Stimulated activated CD4-positive, alpha-beta T cell treated with anti-CD3 and anti-CD28 coated beads, Interleukin-15, amount 100 ng/mL, for 48 hours (primary cell): ENCODE measurements at places on chromosomes 4 and X.

DNA sequence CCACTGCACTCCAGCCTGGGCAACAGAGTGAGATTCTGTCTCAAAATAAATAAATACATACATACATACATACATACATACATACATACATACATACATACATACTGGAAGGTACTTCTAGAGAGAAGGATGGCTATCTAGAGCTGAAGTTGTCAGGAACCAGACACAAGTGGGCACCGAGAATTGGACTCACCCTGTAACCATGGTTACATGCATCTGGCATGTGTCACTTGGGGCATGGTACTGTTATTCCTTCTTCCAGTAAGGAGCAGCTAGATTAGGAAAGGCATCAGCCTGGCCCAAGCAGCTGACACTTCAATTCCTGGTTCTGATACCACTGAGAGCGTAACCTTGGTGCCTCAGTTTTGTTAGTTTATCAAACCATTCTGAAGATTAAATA, 127.1 kb downstream of the SH3KBP1 start:
- DNase-seq = no peak

GRCh38 chr4:36990128-36990872, 254.2 kb upstream of the NWD2 start:
- DNase-seq = no peak

GRCh38 chr4:8473198-8473919, 32.8 kb downstream of the TRMT44 start:
- DNase-seq = no peak

DNA sequence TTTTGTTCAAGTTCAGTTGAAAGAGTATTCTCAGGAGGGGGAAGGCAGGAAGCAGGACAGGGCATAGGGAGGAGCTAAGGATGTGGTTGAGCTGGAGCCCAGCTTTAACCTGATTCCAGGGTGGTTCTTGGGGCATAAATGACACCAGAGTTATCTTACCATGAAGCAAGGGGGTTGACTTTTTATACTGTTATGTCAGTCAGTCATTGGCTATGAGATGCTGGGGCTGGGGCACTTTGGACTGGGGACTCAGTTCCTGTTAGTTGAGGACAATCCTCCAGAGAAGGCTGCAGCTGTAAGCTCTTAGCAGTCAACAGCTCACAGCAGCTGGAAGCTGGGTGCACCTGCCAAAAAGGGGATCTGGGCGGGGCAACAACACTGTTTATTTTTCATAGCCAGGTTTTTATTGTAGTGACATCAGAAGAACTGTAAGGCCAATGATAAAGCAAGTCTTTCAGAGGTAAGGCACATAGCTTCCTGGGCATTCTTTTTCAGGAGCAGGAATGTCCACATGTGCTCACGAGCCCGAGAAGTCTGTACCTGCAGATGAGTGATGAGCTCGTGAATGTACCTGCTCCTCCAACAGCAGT, 78.5 kb downstream of the MID1IP1 start:
- DNase-seq = no peak

- DNase-seq = no peak
These were observed 21.4 kb downstream of the CT47C1 start for GRCh38 chrX:119093991-119094735.

DNA sequence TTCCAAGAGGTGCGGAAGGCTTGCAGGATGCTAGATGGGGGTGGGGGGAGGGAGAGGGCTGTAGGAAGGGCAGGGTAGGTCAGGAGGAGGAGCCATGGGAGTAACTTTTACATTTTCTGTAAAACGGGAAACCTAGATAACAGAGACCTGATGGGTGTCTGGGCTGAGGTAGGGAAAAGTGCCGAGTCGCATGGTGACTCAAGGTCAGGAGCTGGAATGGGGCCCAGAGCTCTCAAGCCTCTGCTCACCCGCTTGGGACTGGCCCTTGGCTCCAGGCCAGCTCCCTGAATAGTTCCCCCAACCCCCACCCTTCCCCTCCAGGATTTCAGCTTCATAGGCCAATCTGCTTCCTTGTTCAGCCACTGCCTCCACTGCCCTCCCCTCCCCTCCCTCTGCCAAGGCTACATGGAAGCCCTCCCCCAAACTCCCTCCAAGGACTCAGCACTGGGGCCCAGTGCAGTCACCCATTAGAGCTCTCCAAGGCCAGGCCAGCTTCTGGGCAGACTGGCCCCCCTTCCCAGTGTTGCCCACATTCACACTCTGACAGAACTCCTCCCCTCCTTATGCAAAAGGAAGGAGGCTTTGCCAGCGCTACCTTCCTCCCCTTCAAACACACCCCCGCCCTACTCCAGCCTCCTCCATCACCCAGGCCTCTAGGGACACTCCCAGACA, 43.6 kb downstream of the TSC22D3 start:
- DNase-seq = no peak

DNA sequence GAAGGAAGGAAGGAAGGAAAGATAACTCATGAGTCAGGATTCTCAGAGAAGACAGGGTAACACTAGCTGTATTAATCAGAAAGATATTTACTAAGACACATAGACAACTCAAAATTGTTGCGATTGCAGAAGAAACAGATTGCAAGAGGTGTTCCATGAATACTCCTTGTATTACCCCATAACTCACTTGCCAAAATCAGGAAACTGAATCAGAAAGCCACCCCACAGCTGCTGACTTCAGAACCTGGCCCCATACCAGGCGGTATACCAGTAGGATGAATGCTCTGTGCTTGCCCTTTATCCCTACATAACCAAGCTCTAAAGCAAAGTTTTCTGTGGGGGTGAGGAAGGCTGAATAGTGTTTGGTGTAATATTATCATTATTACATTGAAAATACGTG, 468.5 kb downstream of the IQCM start:
- no peak for DNase-seq

DNA sequence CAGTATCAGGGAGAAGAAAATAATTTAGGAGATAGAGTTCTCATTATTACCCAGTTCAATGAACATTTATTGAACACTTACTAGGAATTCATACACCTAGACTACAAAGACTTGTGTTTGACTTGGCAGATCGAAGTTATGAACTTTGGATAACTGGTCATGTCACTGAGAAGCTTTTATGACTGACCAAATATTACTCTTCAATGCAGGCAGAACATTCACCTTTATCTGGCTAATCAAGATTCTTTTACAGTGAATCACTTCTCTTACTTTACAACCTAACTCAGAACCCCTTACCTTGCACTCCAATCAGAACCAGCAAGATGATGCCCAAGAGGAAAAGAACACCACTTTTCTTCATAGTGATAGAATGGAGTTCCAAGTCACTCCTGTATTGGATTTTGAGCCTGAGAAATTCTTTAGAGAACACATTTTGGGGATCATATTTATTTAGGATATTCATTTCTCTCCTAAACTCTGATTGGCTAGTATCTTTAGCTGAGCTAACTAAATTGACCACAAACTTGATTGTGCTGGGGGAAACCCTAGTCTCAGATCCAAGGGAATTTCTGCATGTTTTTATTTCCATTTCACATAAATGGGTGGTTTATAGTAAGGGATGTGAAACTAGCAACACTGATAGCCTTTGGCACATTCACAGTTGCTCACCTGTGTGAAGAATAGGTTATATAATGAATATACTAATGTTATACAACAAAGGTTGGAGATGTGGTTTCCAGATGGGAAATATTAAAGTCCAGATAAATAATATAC, at the start of gene CXCL9:
CXCL9 (minus strand) TSS at position 421 of the 774 bp plus-strand sequence; CDS start at position 361, 60 bp downstream.
- no peak for DNase-seq

GRCh38 chrX:131308980-131309379, 19.9 kb upstream of the IGSF1 start:
- DNase-seq = no peak

DNA sequence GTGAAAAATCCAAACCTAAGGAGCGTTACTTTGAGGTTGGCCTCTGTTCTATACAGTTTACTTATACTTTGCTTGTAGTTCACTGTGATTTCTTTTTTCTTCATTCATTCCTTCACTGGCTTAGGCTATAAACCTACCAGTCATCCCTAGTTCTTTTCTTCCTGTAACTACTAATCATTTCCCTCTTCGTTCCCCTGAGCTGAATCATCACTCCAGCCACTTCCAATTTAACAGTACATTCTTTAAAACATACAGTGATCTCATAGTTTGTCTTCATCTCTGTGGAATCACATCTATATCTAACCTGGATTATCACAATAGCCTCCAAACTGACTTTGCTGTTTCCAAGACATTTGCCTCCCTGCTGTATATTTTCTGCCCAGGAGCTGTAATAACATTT, 25.2 kb upstream of the NPFFR2 start:
- DNase-seq = no peak

- no peak for DNase-seq
These were observed 52.9 kb upstream of the VEGFC start for GRCh38 chr4:176845636-176846035.

DNA sequence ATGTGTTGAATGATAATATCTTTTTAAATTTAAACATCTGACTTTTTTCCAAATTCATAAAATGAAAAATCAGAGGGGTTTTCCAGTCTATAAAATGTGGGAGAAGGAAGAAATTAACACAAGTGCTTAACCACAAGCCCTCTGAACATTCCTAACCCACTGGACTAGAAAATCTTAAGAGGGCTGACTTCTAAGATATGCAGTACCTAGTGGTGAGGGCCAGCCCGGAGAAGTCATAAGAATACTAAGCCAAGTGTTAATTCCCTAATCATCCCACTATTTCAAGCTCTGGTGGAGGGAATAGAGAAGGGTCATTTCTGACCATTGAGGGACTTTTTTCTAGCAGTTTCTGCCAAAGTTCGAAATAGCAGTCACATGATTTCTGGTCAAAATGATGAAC, 86.9 kb upstream of the NEIL3 start:
- DNase-seq = no peak

DNA sequence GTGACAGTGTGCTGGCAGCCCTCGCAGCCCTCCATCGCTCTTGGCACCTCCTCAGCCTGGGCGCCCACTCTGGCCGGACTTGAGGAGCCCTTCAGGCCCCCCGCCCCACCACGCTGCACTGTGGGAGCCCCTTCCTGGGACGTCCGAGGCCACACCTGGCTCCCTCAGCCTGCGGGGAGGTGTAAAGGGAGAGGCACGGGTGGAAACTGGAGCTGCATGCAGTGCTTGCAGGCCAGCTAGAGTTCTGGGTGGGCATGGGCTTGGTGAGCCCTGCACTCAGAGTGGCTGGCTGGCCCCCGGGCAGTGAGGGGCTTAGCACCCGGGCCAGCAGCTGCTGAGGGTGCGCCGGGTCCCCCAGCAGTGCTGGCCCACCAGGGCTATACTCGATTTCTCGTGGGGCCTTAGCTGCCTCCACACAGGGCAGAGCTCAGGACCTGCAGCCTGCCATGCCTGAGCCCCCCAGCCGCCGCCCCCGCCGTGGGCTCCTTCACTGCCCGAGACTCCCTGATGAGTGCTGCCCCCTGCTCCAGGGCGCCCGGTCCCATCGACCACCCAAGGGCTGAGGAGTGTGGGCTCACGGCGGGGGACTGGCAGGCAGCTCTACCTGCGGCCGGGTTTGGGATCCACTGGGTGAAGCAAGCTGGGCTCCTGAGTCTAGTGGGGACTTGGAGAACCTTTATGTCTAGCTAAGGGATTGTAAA, 1672.7 kb upstream of the PCDH7 start:
- no peak for DNase-seq

DNA sequence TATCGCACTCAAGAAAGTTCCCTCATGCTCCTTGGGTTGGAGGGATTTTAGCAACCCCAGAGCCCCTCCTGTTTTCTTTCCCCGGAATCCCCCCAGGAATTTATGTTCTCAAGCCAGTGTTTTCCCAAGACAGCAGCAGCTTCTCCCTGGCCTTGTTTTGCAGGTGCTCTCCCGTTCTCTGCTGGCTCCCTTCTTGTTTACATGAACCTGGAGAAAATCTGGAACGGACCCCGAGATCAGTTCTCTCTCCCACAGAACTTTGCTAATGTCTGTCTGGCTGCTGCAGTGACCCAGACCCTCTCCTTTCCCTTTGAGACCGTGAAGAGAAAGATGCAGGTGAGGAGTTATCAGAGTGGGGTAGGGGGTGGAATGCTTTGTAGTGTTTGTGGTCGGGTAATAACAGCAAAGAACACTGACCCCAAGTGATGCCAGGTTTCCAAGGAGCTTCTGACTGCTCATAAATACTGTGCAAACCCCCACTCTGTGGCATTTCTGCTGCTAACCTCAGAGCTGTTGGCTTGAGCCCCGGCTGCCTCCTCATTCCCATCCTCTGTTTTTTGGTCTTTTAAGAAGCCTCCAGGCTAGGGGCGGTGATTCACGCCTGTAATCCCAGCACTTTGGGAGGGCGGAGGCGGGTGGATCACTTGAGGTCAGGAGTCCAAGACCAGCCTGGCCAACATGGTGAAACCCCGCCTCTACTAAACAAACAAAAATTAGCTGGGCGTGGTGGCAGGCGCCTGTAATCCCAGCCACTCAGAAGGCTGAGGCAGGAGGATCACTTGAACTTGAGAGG, 11.1 kb downstream of the SLC25A43 start:
- no peak for DNase-seq

DNA sequence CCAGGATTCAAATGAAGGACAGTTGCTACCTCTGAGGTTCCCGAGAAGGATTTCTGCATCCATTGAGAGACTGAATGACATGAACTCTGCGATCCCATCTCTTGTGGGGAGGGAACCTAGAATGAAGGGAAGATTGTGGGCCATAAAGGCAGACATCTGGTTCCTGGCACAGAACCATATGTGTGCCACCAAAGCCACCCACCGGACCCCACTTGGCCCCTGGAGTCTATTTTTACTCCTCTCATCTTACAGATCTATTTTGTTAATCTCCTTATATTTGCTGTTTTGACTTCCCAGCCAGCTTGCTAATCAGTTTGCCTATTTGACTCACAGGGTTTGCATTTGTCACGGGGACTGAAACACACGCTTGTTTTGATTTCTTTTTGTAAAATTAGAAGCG, 7.3 kb downstream of the SOD3 start:
- no peak for DNase-seq

DNA sequence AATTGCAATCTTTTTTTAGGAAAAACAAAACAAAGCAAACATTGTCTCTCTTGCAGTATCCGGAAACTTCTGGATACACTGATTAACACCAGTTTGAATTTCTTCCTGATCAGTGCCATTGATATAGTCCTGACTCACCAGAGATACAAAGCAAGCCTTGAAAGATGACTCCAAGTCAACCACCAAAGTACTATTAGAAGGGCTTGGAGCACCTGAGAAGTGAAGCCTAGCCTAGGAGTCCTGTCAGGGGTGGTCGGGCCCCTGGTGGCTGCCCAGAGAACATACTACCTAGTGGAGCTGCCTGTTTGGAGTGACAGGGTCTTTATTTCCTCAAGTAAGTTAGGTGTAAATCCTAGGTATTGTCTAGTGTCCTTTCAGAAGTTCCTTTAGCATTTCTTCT, 593.2 kb downstream of the ZNF674 start:
- no peak for DNase-seq

DNA sequence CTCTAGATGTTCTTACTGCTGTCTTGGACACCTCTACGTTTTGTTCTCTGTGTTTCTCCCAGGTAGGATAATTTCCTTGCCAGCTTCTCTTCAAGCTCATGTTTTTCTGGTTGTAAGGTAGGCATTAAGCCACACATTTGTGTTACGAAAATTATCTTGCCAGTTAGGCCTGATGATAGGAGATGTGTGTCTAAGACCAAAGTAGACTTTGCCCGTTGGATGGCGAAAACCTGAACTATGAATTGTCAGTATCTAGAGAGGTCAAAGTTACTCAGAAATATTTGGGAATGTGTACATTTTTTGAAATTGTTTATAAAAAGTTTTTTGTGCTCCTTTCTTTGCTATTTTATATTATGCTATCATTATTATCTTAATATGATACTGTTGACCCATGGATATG, 72.8 kb downstream of the FHIP1A start:
- DNase-seq = no peak

GRCh38 chr4:3816256-3816825, 50.2 kb downstream of the ADRA2C start:
- no peak for DNase-seq
